HTR-8/SVneo (cell line): ENCODE measurements at places on chromosomes 6 and 20.

- no peak for DNase-seq
Measured at GRCh38 chr20:52805843-52806242, 166.3 kb upstream of the TSHZ2 start.

DNA sequence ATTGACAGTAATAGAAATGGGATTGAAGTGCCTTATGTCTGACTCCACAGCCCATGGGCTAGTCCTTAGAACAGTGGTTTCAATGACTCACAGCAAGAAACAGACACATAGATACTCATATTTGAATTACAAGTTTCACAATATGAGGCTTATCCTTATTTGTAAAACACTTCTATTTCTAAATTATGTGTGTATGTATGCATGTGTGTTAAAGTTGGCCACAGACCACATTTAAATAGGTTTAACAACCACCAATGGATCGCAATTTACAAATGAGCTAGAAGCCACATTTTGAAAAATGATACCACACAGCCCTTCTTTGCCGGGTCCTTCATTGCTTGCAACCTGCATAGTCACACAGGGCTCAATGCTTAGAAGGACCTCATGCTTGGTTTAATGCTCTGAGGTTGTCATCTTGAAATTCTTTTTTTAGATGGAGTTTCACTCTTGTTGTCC lies 157.8 kb upstream of the PREP start:
- DNase-seq: no peak

GRCh38 chr6:43981363-43981990 lies 145.8 kb downstream of the MRPL14 start:
- DNase-seq: no peak

DNA sequence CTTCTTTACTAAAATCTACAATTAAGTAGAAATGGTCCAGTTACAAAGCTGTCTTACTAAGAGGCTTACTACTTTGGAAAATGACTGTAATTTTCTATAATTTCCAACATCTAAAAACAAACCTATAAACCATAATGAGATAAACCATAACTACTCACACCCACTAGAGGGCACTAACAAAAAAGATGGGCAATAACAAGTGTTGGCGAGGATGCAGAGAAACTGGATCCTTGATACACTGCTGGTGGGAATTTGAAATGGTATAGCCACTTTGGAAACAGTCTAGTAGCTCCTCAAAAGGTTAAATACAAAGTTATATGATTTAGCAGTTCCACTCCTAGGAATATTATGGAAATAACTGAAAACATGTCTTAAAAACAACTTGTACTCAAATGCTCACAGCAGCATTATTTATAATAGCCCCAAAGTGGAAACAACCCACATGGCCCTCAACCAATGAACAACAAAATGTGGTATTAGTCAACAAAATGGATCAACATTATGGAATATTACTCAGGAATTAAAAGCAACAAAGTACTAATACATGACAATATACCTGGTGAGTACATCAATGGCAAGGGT lies 50.6 kb downstream of the GJA10 start:
- DNase-seq: no peak

DNA sequence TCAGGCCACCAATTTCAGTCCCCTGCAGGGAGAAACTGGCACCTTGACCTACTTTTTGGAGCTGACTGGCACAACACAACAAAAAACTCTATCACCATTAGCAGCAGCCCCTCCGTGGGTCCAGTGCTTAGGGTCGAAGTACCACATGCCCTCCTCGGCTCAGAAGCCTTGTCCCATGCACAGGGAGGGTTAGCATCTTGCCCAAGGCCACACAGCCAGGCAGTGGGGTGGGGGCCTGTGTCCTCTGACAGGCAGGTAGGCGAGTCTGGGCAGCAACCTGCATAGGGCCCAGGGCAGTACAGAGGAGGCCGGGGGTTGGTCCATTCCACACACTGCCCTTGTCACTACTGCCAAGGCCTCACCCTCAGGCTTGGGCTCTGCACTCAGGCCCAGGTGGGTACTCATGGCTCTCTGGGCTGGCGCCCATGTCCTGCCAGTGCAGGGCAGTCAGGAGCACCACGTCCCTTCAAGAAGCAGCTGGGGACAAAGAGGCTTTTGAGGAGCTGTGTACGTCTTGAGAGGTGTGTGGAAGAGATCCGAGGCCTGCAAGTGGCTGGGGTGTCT lies 53.6 kb downstream of the PYGB start:
- DNase-seq: no peak

DNA sequence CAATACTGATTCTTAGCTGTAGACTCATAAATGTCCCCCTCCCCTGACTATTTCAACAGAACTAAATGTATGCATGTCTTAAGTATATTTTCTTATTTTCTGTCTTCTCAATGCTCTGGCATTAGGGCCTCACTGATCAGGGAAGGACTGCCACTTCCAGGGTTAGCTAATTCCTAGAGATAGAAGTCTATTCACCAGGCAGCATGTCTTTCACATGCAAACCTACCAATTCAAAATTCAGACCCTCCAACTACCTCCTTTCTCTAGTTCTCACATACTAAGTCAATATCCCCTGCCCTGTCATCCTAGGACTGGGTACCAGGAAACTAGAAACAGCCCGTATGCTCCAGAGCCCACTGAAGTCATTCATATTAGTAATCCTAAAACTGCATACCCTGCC lies 132.3 kb downstream of the RALGAPA2 start:
- DNase-seq: no peak

GRCh38 chr20:33635341-33635740 lies 26.8 kb upstream of the C20orf144 start:
- no peak for DNase-seq
